ENCODE measurements at places on chromosomes 2 and 18.

GRCh38 chr18:9779630-9780029 lies 71.5 kb downstream of the RAB31 start:
- no peak for DNase-seq

- DNase-seq: no peak
Measured at GRCh38 chr2:118255301-118255700, 167.0 kb downstream of the INSIG2 start.

GRCh38 chr2:108449410-108450130 lies 564 bp downstream of the GCC2 start:
- peak; percentile 55 for DNase-seq

- no peak for DNase-seq
Measured at GRCh38 chr2:111904726-111905474, 6.5 kb downstream of the MERTK start.

DNA sequence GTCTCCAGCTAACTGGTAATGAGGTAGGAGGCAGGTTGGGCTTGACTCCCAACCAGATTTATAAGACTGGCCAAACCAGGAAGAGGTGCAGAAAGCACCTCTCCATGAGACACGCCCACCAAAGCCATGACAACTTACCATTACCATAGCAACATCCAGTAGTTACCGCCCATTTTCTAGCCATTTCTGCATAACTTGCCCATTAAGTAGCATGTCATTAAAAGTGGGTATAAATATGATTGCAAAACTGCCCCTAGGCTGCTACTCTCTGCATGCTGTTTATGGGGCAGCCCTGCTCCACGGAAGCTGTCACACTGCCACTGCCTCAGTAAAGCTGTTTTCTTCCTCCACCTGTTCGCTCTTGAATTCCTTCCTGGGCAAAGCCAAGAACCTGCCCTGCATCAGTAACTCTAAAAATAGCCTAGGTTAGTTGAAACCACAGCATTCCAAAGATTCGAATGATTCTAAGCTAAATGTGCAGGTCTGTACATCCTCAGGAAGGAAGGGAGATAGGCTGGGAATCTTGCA lies 131.9 kb downstream of the ATL2 start:
- DNase-seq: no peak

GRCh38 chr18:63470751-63471150 lies 6.0 kb upstream of the SERPINB5 start:
- no peak for DNase-seq

GRCh38 chr18:62846313-62846712 lies 131.0 kb downstream of the PHLPP1 start:
- no peak for DNase-seq

DNA sequence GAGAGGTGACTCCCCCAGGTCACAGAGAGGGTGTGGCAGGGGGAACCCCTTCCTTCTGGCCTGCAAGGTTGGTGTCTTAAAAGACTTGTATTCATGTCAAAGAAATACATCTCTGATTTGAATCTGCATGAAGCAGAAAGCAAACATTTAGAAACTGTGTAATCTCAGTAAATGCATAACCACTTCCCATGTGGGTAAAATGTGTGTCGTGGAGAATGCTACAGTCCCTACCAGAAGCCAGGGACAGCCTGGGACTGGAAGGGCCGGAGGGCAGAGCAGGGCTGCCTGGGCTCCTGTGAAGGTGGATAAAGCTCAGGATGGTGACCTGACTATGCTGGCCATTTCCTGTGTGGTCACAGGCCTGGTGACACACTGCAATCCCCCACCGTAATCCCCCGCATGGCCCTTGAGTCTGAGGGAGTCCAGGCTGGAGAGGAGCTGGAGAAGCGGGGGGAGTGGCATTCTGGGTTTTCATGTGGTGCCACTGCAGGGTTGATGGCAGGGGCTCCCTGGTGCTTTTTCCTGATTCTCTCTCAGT lies 102.2 kb downstream of the LRRC30 start:
- DNase-seq: no peak

DNA sequence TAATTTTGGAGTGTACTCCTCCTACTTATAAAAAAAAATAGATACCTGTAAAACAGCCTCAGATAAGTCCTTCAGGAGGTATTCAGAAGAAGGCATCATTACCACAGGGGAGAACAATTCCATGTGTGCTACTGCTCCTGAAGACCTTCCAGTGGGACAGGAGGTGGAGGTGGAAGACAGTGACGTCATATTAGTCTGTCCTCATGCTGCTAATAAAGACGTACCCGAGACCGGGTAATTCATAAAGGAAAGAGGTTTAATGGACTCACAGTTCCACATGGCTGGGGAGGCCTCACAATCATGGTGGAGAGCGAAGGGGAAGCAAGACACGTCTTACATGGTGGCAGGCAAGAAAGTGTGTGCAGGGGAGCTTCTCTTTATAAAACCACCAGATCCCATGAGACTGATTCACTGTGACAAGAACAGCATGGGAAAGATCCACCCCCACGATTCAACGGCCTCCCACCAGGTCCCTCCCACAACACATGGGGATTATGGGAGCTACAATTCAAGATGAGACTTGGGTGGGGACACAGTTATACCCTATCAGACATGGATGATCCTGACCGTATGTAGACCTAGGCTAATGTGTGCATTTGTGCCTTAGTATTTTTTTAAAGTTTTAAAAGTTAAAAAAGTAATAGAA lies 98.4 kb downstream of the NDUFA10 start:
- DNase-seq: no peak

DNA sequence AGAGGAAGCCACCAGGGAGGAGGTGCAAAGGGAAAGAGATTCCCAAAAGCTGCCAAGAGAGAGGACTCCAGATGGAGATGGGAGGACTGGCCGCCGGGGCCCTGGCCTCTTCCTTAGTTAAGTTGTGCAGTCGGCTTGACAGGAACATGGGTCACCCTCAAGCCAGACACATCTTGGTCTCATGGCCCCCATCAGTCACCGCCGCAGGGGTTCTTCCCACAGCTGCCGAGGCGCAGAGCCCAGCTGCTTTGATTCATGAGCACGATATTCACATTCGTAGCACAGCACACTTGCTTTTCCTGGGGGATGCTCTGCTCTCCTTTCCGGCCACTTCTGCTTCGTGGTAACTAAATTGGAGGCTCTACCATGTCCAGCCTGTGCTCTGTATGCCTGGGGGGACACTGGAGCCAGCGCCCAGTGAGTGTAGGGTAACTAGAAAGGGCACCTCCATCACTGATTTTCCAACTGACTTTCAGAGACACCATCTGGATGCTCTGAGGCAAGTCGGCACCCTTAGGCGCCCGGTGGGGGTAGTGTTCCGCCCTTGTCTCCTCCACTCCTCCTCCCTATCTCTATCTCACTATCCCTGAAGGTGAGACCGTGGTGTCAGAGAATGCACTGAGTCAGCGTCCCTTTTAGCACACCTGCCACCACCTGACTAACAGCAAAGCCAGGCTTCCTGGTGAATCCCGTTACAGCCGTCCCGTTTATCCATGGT lies 13.3 kb downstream of the TWIST2 start:
- no peak for DNase-seq

DNA sequence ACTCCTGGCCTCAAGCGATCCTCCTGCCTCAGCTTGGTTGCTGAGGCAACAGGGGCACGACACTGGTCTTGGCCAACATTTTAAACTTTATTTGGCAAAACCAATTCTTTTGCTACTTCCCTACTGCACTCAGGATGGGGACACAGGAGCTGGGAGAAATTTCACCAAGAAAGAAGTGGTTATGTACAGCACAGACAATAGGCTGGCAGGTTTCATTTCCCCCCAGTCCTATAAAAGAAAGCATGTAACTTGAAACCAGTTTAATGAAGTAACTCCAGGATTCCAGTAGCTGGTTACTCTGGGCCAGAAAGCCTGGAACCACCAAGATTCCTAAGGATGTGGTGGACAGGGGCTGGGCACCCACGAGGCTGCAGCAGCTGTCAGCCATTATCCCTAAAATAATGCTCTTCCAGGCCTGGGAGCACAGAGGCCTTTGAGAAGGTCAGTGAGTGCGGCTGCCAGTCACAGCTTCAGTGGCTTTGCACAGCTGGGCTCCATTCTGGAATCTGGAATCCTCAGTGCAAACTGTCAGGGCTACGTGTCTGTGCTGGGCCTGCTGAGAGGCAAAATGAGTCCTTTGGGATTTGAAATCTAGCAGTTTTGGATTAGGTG lies 142.3 kb upstream of the ITGA6 start:
- DNase-seq: no peak

- DNase-seq: no peak
Measured at GRCh38 chr18:31261792-31262582, 56.0 kb upstream of the DSG1 start.

GRCh38 chr18:10052871-10053270 lies 139.1 kb downstream of the VAPA start:
- no peak for DNase-seq

- no peak for DNase-seq
Measured at GRCh38 chr18:47730795-47731194, 199.7 kb downstream of the SMAD2 start.

- DNase-seq: no peak
Measured at GRCh38 chr18:11165138-11165537, 15.8 kb upstream of the PIEZO2 start.

GRCh38 chr18:52190195-52190594 lies 149.8 kb upstream of the DCC start:
- no peak for DNase-seq

- no peak for DNase-seq
Measured at GRCh38 chr2:108637304-108637669, 82.0 kb upstream of the RANBP2 start.

DNA sequence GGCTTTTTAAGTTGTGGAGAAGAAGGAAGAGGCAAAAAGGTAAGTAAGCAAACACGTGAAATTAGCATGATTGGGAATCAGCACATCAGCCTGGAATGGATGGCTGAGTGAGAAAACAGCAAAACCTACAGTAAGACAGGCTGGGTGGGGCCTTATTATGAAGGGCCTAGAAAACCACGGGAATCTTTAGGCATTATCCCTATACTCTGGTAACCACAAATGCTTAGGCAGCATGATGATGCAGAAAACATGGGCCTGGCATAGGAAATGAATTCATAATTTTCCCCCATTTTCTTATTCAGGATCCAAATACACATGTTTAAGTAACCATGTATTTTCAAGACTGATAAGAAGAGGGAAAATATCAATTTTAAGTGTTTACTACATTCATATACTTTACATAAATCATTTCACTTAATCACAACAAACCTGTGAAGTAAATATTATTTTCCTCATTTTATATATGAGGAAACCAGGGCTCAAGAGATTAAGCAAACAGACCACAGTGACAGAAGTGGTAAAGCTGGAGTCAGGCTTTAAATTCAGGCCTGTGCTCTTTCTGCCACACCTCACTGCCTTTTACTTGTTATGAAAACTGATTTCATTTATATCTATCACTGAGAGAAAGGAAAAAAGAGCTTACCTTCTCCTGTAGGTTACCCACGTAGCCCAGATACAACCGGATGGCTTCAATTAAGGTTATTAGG lies 4.0 kb downstream of the TMEM17 start:
- DNase-seq: no peak
